Foreskin melanocyte (primary cell): ENCODE measurements at places on chromosomes 13 and 19.

- no peak for DNase-seq
These were observed 138.9 kb downstream of the OLFM4 start for GRCh38 chr13:53167561-53167960.

DNA sequence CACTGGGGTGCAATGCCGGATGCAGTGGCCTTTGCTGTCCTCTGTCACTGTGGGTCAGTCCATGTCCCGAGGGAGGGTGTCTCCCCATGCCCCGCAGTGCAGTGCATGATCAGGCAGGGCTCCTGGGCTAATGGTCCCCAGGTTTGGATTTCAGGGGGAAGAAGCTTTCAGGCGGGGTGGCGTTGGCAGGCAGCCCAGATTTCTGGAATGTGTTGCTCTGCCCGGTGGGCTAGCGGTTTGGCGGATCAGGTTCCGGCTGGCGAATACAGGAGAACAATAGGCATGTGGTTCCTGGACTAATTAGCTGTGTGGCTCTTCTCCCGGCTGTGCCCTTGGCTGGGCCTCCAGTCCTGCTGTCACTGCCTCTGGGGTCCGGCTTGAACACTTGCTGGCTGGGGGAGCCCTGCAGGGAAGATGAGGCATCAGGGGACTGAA lies 141.3 kb downstream of the FGF9 start:
- DNase-seq = no peak

- DNase-seq = peak; percentile 47
These were observed 518 bp downstream of the NUDT19 start for GRCh38 chr19:32691952-32692726.

GRCh38 chr13:114152285-114152645 lies 19.8 kb upstream of the RASA3 start:
- no peak for DNase-seq

DNA sequence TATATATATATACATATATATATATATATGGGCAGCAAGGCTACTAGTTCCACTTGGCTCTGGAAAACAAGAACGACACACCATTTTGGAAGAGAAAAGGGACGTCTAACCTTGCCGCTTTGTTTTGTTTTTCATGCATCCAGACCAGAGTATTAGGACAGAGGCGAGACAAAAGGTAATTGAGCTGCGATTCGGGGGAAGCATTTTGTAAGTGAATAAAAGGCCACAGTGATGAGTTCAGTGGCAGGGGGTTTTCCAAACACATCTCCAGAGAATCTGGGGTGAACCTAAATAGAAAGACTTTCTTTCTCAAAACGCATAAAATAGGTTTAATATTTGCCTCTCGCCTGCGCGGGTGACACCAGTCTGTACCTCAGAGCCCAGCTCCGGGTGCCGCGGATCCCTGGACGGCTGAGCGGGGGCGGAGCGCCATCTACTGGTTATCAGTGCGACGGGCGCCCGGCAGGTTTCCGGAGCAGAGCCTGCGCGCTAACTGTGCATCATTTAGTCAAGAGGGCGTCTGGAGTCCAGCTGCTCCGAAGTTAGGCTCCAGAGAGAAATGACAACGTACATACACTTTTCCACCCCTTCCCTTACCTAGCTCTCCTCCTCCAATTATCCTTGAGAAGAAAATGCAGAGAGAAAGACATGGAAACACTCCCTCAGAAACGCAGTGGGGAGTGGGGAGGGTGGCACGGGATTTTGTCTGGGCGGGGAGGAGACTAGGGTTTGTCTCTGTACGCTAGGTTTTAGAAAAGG lies 262.3 kb downstream of the TBC1D4 start:
- DNase-seq = peak; percentile 44

DNA sequence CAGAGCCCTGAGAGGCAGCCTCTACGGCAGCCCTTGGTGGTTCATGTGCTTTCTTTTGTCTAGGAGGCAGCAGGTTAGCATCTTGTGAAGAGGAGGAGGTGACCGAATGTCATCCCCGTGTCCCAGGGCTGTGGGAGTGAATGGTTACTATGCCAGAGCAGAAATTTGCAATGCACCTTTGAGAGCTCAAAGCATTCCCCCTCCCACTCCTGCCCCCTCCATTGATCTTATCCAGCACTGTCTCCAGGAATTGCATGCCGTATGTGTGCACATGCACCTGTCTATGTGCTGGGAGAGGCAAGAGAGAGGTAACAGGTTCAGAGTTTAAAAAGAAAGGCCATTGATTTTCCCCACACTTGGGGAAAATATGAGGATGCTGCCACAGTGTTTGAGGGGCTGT lies 10.2 kb downstream of the RASL11A start:
- no peak for DNase-seq

DNA sequence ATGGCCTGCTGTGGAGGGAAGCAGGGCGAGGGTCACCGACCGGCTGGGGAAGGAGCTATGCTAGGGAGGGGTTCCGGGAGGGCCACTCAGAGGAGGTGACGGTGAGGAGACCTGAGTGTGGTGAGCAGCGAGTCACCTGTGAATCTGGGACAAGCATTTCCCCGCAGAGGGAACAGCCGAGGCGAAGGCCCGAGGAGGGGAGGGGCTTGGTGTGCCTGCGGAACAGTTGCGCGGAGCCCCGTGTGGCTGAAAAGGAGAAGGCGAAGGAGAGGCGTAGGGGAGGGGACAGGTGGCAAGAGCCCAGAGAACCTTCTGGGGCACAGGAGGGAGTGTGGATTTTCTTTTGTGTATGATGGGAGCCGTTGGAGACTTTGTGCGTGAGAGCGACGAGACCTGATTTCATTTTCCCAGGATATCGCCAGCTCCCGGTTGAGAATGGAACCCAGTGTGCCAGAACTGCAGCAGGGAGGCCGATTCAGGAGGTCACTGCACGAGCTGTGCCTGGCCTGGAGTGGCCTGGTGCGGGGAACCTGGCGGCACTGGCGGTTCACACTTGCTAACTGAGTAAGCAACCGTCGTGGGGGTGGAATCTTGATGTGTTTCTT lies 117.7 kb upstream of the ZNF507 start:
- no peak for DNase-seq

- no peak for DNase-seq
These were observed 13.0 kb upstream of the FPR3 start for GRCh38 chr19:51781999-51782398.

GRCh38 chr19:4060621-4061177 lies 6.0 kb downstream of the ZBTB7A start:
- no peak for DNase-seq

GRCh38 chr13:43757266-43757665 lies 29.5 kb downstream of the ENOX1 start:
- no peak for DNase-seq

- DNase-seq = no peak
These were observed 18.2 kb downstream of the UPF1 start for GRCh38 chr19:18849838-18850400.

DNA sequence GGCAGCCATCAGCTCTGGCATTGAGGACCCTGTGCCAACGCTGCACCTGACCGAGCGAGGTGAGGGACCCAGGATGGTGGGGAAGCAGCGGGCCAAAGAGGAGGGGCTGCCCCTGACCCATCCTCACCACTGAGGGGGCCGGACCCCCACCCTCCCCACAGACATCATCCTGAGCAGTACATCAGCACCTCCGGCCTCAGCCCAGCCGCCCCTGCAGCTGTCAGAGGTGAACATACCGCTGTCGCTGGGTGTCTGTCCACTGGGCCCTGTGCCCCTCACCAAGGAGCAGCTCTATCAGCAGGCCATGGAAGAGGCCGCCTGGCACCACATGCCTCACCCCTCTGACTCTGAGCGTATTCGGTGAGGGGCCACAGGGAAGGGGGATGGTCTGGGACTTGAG lies 7.3 kb downstream of the LENG1 start:
- no peak for DNase-seq

- no peak for DNase-seq
These were observed 505 bp downstream of the ZSWIM4 start for GRCh38 chr19:13795595-13796300.

GRCh38 chr13:100470866-100471505 lies 117.6 kb downstream of the GGACT start:
- no peak for DNase-seq
